ENCODE measurements at places on chromosomes 12 and 14. TPM values are rescaled to one million over a fixed set of nuclear protein-coding genes. Genes with fewer than 3 reads are reported as not detected.
A peak's percentile ranks its signal among the peaks of the same experiment; 100 is the strongest.

GRCh38 chr12:42686514-42687172 lies 97.1 kb upstream of the PRICKLE1 start:
- DNase-seq: no peak

The HSPA2 gene
- 45.9 TPM for polyA plus RNA-seq

The LIN7A gene
- polyA plus RNA-seq: 9.2 TPM

DNA sequence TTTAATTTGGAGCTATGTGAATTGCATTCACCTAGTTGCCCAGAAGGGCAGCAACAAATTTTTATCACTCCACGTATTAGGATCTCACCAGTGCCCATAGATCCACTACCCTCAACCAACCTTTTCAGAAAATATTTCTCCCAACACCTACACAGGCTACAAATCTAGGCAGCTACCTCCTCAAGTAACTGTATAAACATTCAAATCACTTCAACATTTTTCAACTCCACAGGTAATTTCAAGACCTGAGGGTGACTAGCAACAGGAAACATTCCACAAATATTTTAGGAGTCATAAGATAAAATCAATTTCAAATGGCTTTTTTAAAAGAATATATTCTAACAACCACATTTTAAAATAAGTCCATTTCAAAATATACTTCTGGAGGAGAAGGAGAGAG lies 12.9 kb downstream of the PHLDA1 start:
- no peak for DNase-seq

- peak; percentile 34 for DNase-seq
Measured at GRCh38 chr12:57745485-57745881, 644 bp downstream of the TSPAN31 start.

DNA sequence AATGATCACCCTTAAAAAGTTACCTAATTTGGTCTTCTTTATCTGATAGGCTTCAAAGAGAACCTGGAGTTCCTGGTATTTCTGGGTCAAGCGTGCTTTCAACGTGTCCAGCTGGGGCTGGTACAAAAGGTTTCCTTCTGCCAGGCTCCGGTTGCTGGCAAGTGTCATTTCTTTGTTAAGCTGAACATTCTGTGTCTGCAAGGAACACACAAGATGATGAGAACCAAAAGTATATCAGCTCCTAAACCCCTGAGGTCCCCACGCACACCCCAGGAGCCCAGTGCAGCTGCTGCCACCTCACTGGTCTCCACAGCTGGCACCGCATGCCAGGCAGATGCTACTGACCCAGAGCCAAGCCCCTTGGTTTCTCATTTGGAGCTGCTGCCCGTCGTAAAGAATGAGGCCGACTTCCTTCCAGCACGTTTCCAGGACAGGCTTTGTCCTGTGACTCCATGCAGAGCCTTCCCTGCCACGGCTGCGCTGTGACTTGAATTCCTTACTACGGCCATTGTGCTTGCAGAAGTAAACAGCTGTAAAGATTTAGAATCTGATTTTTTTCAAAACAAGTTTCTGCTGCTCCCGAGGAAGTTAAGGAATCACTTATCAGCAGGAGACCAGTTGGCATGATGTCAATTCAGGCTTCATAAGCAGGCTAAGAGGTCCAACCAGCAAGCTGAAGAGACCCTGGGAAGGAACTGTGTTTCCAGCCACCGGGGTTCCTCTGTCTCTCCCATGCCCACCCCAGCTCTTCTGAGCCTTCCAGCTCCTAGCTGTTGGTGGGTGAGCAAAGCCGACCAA lies 24.9 kb downstream of the VPS37B start:
- DNase-seq: peak; percentile 80

DNA sequence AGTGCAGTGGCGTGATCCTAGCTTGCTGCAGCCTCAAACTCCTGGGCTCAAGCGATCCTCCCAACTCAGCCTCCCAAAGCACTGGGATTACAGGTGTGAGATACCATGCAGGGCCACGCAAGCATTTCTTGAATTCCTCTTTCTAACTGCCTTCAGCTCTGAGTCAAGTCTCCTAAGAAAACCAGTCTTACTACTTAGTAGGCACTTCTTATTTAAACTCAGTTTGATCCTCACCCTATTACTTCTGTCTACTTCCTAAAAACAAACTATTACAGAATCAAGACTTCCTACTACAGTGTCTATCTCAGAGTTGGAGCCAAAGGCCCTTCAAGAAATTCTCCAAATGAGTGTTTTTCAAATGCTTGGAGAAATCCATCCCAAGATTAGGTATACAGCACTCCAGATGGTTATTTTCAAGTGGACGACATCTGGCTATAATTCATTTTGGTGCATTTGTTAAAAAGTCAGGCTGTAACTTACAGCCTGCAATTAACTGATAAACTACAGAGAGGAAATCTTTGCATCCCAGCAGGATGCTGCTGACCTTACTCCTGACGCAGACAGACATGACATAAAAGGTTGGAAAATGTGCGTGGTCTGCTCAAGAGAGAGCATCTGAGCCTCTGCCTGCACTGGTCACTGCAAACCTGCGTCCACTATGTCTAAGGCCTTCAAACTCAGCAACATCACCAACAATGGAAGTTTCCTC lies 34.7 kb downstream of the SSH1 start:
- DNase-seq: no peak

DNA sequence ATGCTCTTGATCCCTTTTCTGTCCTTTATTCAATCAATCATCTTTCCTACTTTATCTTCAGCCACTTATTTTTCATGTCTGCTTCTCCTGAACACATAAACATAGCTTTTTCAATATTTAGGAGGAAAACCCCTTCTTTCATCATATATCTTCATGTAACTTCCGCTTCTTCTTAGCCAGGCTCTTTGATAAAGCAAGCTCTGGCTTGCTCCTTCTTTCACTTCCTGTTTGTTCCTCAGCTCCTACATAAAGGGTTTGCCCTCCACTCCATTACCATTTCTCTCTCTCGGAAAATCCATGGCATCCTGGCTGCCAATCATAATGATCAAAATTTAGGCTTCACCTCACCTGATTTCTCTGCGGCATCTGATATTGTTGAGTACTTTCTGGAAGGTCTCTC lies 33.7 kb upstream of the HELB start:
- DNase-seq: no peak

The DCD gene
- polyA plus RNA-seq: not detected

The GALNT16 gene
- polyA plus RNA-seq: 33.2 TPM

GRCh38 chr14:81164167-81164774 lies 56.5 kb downstream of the GTF2A1 start:
- DNase-seq: no peak

The RFX4 gene
- not detected for polyA plus RNA-seq

- no peak for DNase-seq
Measured at GRCh38 chr12:20096430-20096829, 271.9 kb upstream of the PDE3A start.

The MSI1 gene
- polyA plus RNA-seq: 2.1 TPM

GRCh38 chr14:100536721-100537445 lies 50.3 kb downstream of the BEGAIN start:
- peak; percentile 29 for DNase-seq

DNA sequence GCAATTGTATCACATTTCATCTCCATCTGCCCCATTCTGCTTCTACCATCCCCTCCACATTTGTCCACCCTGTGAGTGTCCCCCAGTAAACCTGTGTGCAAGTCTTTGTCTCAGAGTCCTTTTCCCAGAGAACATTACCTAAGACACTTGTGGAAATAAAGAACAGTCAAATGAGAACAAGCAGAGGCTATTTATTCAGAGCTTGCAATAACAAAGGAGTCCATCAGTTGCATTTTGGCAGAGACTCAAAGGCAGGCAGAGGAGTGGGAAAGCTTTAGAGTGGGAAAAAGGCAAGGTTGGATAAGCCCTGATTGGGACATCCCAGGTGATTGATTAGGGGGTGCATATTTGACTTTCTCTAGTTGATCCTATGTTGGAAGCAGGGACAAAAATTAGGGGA lies 18.2 kb upstream of the PPFIBP1 start:
- no peak for DNase-seq

DNA sequence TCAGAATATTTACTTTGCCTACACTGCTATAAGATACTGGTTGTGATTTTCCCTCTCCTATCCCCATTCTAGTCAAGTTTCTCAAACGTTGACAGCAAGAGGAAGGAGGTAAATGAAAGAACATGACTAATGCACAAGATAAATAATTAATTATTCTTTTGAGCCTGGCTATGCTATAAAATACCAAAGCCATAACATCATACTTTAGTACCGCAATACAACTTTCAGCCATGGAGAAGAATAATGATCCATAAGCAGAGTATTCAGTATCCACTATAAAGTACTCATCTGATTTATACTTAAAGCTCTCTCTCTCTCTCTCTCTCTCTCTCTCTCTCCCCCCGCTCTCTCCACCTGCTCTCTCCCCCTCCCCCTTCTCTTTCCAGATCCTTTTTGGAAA lies 41.3 kb downstream of the TDG start:
- no peak for DNase-seq

DNA sequence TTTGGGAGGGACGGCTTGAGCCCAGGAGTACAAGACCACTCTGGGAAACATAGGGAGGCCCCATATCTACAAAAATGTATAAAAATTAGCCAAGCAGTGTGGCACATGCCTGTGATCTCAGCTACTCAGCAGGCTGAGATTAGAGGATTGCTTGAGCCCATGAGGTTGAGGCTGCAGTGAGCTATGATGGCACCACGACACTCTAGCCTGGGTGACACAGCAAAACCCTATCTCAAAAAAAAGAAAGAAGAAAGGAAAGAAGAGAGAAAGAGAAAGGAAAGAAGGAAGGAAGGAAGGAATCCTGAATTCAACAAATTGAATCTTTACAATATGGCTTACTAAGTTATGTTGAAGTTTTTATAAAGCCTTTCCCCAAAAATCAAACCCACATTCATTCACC lies 2.1 kb downstream of the KIF21A start:
- no peak for DNase-seq

The BRMS1L gene
- 9.3 TPM for polyA plus RNA-seq

GRCh38 chr14:73794146-73794545 lies 57.5 kb upstream of the PTGR2 start:
- DNase-seq: no peak

DNA sequence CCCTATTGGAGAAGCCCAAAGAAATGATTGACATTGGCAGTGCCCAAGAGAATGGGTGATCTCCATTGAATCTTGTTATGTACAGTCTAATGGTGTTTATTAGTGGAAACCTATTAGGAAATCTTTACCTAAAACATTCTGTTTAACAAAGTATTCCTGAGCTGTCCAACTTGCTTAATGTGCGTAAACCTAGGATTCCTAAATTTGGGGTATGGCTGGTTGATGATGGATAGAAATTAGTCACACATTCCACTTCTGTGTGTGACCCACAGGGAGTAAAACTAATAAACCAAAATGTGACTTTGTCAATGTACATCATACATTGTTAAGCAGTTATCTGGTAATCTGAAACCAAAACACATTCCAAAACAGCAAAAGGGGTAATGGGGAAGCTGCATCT lies 761.3 kb downstream of the FSCB start:
- DNase-seq: no peak

The USP44 gene
- polyA plus RNA-seq: 0.84 TPM

GRCh38 chr14:101062601-101063000 lies 159.1 kb upstream of the RTL1 start:
- no peak for DNase-seq

DNA sequence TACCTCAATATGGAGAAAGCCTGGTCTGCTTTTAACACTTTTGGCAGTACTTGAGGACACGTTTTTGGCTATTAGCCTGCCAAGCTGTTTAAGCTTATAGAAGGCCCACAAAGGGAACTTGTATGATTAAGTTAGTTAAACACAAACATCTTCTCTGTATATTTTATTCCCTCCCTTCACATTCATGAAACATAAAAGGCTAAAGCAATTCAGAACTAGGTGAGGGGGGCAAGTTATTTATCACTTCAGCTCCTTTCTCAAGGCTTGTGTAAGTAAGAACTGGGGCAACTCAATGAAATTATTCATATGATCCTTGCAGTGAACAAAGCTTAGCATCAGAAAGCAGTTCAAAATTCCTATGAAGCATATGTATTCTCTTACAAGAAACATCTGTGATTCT lies 7.5 kb downstream of the PRICKLE1 start:
- no peak for DNase-seq

The AHNAK2 gene
- 2.0 TPM for polyA plus RNA-seq

The CCDC196 gene
- not detected for polyA plus RNA-seq

The A2ML1 gene
- polyA plus RNA-seq: 0.38 TPM

DNA sequence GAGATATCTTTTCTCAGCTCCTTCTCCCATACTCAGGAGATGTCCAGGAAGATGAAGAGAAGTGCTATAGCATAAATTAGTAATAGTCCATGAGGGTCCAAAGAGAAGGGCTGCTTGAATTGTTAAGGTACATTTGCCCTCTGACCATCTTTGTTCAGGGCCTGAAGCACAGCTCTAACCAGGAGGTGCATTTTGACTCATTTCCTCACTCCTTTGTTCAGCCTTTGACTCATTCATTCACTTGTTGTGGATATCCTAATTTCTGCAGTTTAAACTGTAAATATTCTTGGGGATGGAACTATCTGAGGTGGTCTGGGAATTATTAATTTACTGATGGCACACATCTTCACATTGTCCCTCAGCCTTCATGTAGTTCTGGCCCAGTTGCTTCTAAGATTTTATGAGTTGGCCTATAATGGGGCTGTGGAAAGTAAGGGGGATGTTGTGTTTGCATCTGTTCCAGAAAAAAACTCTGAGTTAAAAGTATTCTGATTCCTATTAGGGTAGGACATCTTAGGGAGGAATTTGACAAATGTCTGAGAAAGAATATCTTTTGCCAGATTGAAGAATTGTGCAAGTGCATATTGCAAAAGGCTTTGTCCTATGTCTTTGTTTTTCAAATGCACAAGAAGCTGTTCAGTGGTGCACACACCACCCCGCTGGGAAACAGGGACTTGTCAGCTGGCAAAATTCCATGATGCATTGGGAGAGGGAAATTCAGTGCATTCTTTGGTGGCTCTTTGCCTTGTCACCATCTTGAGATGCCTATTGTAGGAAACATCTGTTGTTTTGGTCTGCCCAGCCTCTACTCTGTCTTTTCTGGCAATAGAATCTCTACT lies 22.1 kb downstream of the SMOC1 start:
- peak; percentile 51 for DNase-seq

- no peak for DNase-seq
Measured at GRCh38 chr14:33568935-33569579, 381.8 kb downstream of the EGLN3 start.

The LETMD1 gene
- polyA plus RNA-seq: 28.2 TPM

GRCh38 chr12:25469368-25469767 lies 83.7 kb downstream of the LMNTD1 start:
- DNase-seq: no peak

DNA sequence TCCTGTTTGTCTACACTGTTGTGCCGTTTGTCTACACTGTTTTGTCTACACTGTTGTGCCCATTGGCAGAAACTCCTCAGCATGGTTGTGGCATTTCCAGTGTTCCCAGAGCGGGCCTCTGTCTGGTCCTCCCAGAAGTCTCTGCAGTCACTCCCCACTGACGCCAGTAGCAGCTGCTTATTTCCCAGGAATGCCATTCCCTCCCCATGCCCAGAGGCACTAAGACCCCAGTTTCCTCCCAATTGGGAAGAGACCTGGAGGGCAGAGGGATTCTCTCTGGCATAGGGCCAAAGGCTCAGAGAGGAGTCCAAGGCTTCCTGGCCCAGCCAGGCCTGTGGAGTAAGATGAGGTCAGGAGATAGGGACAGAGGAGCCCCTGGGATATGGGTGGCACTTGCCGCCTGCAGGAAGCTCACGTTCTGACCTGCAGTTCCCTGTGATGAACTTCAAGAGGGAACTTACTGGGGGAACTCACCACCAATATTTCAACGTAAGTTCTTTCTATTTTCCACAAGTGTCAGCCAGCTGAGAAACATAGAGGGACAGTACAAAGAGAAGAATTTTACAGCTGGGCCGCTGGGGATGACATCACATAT lies 69.1 kb downstream of the TNFAIP2 start:
- no peak for DNase-seq
